ENCODE measurements at places on chromosomes 16 and 17.

DNA sequence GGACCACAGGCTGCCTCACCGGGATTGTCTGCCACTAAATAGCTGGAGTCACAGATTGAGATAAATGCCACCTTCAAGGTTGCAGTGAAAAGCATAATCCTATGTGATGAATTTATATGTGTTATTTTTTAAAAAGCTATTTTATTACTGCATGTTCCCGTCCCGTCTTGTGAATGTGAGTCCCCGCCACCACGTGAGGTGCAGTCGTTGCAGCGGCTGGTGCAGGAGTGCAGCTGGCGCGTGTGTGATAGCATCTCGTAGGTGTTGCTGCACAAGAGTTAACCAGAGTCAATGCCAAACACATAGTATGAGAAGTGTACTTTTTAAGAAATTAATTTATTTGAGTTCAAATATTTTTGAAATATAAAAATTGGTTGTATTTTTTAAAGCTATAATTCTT lies 12.5 kb downstream of the SMCR8 start:
- no peak for DNase-seq

- DNase-seq = no peak
Measured at GRCh38 chr17:80457236-80457856, 19.1 kb downstream of the NPTX1 start.

- no peak for DNase-seq
Measured at GRCh38 chr16:1919327-1919998, 1.2 kb upstream of the HS3ST6 start.

GRCh38 chr16:13013043-13013442 lies 111.6 kb downstream of the SHISA9 start:
- no peak for DNase-seq

GRCh38 chr17:79552405-79552804 lies 58.4 kb downstream of the RBFOX3 start:
- no peak for DNase-seq

DNA sequence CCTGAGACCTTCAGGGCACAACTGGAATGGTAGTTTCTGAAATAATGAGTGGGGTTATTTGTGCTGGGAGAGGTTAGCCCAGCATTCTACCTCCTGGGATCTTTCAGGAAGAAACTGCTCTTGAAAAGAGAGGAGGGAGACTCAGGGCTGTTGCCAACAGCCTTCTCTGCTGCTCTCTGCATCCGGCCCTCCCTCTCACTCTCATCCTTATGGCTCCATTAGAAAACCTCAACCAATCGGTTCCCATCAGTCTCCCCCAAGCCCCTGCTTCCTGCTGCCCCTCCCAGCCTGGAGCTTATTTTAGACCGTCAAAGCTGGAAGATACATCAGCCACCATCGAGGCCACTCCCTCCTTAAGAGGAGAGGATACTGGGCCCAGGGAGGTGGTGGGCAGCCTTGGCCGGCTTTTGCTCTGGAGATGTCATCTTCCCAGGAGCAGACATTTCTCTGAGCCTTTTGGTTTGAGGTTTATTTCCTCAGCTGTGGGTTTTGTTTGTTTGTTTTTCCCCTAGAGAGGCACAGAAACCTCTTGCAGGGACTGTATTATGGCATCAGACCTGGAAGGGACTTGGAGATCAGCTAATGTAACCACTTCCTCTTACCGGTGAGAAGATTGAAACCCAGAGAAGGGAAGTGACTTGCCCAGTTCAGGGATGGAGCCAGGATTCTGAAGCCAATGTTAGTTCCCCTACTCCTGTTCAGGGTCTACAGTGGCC lies 2.7 kb downstream of the MPRIP start:
- peak; percentile 87 for DNase-seq

- peak; percentile 64 for DNase-seq
Measured at GRCh38 chr16:49484451-49484849, 110.8 kb downstream of the C16orf78 start.

DNA sequence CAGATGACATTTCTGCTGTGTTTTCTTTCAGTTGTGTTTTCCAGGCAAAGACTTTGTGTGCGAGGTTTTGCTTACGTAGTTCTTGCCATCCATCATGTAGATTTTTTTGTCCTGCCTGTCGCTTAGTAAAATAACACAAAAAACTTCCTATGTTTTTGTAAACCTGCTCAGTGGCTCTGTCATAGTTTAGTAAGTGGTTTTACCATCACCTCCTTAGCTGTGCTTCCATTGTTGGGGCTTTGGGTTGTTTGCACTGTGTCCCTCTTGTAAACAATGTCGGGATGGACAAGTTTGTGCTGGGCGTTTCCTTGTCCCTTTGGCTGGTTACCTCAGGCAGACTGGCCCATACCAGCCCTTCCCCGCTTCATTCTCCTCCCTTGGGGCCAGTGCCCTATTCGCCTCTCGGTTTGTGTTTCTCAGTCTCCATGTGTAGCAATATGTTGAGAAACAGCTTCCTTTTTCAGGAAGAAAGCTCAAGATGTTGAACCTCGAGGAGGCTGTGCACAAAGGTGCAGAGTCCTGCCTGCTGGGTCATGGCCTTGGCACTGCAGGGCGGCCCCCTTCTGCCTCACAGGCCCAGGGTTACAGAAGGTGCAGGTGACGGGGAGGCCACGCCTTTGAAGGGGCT lies 74.6 kb downstream of the KSR1 start:
- no peak for DNase-seq

- DNase-seq = no peak
Measured at GRCh38 chr16:82643136-82643535, 16.4 kb downstream of the CDH13 start.

- no peak for DNase-seq
Measured at GRCh38 chr16:14104066-14104465, 32.9 kb downstream of the MRTFB start.

- no peak for DNase-seq
Measured at GRCh38 chr16:8872967-8873865, 4.4 kb upstream of the CARHSP1 start.

DNA sequence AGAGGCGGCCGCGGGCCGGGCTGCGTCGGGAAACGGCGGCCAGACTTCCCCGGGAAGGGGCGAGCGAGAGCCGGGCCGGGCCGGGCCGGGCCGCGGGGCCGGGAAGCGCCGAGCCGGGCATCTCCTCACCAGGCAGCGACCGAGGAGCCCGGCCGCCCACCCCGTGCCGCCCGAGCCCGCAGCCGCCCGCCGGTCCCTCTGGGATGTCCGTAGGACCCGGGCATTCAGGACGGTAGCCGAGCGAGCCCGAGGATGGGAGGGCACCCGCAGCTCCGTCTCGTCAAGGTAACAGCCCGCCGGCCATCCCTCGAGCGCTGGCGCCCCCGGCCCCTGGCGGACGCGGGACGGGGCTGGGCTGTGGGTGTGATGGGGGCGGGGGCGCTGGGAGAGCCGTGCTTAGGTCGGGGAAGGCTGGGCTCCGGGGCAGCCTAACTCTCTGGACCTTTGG lies at the start of gene CRHR1:
Gene CRHR1, plus strand, starts transcription at position 28 of the 448 bp plus-strand sequence. Its CDS starts 225 bp downstream, at position 253.
- DNase-seq = no peak

- peak; percentile 32 for DNase-seq
Measured at GRCh38 chr17:55200904-55201303, 63.9 kb upstream of the HLF start.

DNA sequence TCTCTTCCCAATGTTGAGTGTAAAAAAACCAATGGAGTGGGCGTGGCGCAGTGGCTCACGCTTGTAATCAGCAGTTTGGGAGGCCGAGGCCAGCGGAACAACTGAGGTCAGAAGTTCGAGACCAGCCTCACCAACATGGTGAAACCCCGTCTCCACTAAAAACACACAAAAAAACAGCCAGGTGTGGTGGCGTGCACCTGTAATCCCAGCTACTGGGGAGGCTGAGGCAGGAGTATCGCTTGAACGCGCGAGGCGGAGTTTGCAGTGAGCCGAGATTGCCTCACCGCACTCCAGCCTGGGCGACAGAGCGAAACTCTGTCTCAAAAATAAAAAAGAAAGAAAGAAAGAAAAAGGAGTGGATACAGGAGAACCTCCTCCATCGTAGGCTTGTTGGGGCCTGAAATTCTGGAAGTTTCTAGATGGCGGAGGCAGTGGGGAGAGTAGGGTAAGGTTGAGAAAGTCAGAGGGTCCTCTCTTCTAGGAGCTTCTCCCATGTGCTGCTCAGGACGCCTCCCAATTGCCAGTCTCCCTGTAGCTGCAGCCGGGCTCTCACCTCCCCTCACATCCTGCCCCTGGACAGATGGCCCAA lies 709 bp upstream of the ZNF764 start:
- DNase-seq = no peak

DNA sequence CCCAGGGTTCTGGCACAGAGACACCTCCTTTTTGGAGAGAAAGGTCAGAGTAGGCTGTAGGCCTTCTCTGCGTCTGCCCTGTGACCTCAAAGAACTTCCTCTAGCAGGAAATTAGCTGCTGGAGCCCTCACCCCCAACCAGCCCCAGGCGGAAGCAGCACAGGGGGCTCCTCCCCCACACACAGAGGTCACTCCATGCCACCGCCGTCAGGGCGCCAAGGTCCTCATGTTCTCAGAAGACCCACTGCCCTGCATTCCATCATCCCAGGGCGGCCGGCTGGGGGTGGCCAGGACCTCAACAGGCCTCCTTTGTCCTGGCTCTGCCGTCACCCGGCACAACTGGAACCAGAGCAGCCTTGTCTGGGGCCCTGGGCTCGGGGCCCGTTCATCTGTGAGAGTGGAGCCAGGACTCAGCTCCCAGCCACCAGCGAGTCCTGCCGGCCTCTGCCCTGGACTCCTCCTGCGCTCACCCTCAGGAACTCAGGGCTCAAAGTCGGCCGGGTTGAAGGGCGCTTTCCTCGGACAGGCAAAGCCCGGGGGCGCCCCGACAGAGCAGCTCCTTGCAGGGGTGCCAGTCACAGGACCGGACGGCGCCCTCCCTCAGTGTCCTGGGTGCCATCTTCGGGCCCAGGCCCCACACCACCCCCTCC lies 1.2 kb downstream of the TMC6 start:
- DNase-seq = no peak

DNA sequence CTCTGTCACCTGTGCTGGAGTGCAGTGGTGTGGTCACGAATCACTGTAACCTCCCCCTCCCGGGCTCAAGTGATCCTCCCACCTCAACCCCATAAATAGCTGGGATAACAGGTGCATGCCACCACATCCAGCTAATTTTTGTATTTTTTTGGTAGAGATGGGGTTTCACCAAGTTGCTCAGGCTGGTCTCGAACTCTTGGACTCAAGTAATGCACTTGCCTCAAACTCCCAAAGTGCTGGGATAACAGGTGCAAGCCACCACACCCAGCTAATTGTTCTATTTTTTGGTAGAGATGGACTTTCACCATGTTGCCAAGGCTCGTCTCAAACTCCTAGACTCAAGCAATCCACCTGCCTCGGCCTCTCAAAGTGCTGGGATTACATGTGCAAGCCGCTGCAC lies 86.5 kb downstream of the STH start:
- DNase-seq = no peak

GRCh38 chr16:55248494-55248893 lies 75.5 kb upstream of the IRX6 start:
- no peak for DNase-seq

DNA sequence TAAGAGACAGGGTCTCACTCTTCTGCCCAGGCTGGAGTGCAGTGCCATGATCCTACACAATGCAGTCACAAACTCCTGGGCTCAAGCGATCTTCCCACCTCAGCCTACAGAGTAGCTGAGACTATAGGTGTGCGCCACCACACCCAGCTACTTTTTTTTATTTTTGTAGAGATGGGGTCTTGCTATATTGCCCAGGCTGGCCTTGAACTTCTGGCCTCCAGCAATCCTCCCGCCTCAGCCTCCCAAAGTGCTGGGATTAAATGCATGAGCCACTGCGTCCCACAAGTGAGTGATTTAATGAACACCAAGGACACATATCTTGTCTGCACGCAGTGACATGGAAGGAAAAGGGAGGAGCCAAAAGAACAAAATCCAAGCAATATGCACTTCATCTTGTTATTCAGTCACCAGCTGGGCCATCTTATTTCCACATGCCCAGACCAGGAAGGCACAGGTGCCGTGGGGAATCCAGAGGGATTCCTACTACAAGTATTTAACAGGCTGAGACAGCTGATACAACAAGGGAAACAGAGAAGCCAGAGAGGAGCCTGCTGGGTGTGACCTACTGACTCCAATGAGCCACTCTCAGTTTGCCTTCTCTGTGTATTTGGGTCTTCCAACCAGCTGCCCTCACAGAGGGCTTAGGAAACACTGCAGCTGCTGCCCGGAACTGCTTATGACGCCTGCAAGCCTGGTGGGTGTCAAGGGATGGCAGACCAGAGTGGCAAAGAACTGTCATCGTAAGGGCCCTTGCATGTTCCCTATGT lies 17.0 kb downstream of the LSM12 start:
- DNase-seq = no peak

DNA sequence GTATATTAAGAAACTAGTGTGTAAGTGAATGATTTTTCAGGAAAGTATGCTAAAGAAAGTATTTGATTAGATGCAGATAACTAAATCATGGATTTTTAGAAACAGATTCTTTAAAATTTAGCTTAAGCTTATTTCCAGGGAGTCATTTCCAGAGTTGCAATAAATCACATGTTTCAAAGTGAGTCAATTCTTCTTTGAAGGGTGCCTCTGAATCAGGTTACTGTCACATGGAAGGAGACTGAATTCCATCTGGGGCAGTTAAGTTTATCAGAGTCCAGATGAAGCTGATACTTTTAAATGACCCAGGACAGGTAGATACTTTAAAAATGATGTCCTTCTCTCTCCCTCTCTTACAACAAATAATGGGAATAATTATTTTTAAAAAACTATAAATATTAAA lies 5.0 kb downstream of the MFSD11 start:
- DNase-seq = no peak

DNA sequence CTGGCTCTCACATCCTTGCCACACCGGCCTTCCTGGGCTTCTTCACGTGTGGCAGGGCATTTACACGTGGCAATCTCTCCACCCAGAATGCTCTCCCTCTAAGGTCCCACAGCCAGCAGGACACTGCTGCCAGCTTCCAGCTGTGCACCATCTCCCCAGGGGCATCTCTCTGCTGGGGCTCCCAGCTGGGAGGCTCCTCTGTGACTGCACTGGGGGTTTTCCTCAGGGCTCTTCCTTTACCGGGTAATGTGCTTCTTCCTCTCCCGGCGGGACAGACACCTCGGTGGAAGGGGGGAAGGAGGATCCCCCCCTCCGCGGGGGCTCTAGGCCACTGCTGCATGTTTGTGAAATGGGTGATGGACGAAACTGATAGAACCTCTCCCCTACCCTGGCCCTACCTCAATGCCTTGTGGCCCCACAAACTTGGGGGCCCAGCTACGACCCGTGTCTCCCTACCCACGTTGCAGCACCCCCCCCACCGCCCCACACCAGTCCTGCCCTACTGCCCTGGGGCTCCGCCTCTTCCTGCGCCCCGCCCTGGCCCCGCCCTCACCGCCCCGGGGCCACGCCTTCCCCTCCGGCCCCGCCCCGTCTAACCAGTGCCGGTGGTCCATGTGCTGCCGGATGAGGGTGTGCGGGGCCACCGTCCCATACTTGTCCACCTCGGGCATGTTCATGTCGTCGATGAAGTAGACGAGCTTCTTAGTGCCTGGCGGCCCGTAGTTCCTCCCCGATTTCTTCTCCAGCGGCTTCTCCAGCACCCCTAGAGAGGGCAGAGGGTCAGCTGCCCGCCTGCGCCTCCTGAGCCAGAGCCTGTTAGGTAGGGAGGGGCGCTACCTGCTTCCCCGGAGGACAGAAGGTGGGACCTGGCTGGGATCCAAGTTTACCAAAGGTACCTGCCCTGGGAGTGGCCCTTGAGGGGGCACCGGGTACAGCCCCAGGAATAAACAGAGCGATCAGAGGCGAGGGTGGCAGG lies 92.6 kb downstream of the DNAH17 start:
- no peak for DNase-seq

- DNase-seq = peak; percentile 88
Measured at GRCh38 chr17:81044764-81045589, 10.0 kb downstream of the BAIAP2 start.

- DNase-seq = peak; percentile 67
Measured at GRCh38 chr17:17783825-17784656, 52.7 kb downstream of the SREBF1 start.

GRCh38 chr17:65664266-65664665 lies 102.8 kb upstream of the AXIN2 start:
- no peak for DNase-seq

Measured in hindlimb muscle (tissue), 1 donor.